ENCODE measurements at places on chromosomes 7 and 10.

- H3K27ac ChIP-seq, result no peak overlapping the region
- H3K4me3 ChIP-seq, result no peak overlapping the region
- DNase-seq, result no peak
- no peaks in the 10 kb centered on the region for H3K27me3 ChIP-seq
Measured at GRCh38 chr10:28190196-28190595, 112.7 kb downstream of the MPP7 start.

DNA sequence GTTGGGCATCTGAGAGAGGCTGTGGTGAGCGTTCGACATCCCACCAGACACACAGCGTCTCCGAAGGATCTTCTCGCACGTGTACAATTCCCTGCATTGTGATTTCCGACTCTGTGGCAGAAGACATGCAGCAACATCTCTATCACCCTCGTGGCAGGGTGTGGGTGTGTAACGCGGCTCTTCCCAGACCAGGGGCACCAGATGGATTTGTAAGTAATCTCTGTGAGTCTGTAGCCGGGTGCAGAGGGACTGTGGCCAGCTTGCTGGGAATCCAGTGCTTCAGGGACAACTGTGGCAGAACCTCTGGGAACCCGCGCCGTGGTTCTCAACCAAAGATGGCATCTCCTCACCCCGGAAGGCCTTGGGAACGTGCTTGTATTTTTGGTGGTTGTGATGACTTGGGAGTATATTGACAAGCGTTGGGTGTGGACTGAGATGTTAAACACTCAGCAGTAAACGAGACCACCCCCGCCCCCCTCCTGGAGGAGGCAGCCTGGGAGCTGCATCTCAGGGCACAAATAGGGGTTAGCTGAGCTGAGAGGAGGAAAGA, 21.2 kb downstream of the FOXL3 start:
- H3K4me3 ChIP-seq, result no peak overlapping the region
- no peaks in the 10 kb centered on the region for H3K36me3 ChIP-seq
- peaks cover 9% of the 10 kb centered on the region for H3K27me3 ChIP-seq

DNA sequence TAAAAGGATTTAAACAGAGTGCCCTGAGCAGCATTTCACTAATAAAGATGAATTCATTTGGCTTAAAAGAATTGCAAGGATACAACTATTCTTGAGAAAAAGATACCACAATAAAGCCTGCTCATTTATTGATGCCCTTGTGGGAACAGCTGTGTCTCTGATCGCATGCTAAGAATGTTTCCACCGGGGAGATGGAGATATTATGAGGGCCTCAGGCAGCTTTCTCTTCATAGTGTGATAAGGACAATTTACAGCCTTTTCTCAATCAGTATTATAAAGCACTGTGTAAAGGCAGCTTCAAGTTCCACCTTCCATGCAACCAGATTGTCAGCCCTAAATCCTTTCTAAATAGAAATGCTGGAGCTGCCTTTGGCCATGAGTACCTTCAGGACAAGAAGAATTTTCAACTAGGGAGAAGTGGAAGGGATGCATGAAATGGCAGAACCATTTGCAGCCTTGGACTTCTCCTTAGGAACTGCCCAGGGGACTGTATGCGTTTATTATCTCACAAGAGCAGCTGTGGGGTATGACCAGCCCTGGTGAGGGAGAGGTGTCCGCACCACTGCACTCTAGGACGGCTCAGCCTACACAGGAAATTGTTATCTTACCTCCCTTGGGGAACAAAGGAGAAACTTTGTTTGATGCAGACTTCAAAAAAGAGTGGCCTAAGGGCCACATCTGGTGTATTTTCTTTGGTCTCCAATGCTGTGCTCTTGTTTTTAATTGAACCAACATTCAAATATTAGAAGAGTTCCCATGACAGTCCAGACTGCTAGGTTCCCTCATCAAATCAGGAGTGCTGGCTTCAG, 116.9 kb upstream of the PCGF5 start:
- H3K27ac ChIP-seq, result no peak overlapping the region
- no peak for DNase-seq
- H3K36me3 ChIP-seq, result no peaks in the 10 kb centered on the region
- no peak overlapping the region for H3K4me3 ChIP-seq
- H3K27me3 ChIP-seq, result no peaks in the 10 kb centered on the region
- peaks cover 27% of the 10 kb centered on the region for H3K4me1 ChIP-seq

GRCh38 chr7:96116173-96116572, 205.7 kb downstream of the SLC25A13 start:
- peaks cover 7% of the 10 kb centered on the region for H3K36me3 ChIP-seq
- H3K4me3 ChIP-seq, result no peak overlapping the region
- no peak overlapping the region for H3K27ac ChIP-seq

- H3K4me3 ChIP-seq, result no peak overlapping the region
- H3K27ac ChIP-seq, result no peak overlapping the region
- H3K36me3 ChIP-seq, result no peaks in the 10 kb centered on the region
- H3K27me3 ChIP-seq, result no peaks in the 10 kb centered on the region
- DNase-seq, result no peak
Measured at GRCh38 chr10:130746311-130746710, 565.2 kb downstream of the TCERG1L start.

- H3K27me3 ChIP-seq, result peaks cover 2% of the 10 kb centered on the region
- no peak overlapping the region for H3K4me3 ChIP-seq
- H3K27ac ChIP-seq, result no peak overlapping the region
- peaks cover 20% of the 10 kb centered on the region for H3K4me1 ChIP-seq
- no peaks in the 10 kb centered on the region for H3K36me3 ChIP-seq
Measured at GRCh38 chr7:927031-927671, 27.3 kb downstream of the ADAP1 start.

GRCh38 chr7:7996568-7996967, 28.0 kb downstream of the GLCCI1 start:
- peaks cover 9% of the 10 kb centered on the region for H3K4me1 ChIP-seq
- H3K27ac ChIP-seq, result no peak overlapping the region
- H3K27me3 ChIP-seq, result no peaks in the 10 kb centered on the region
- no peak for DNase-seq
- H3K36me3 ChIP-seq, result peaks cover 22% of the 10 kb centered on the region

DNA sequence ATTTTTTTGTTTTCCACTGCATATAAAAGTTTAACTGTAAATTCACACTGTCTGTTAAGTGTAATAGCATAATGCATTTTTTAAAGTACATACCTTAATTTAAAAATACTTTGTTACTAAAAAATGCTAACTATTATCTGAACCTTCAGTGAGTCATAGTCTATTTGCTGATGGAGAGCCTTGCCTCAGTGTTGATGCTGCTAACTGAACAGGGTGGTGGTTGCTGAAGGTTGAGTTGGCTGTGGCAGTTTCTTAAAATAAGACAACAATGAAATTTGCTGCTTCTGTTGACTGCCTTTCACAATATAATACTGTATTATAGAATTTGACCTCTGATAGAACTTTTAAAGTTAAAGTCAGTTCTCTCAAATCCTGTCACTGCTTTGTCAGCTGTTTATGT, 72.3 kb upstream of the GATAD1 start:
- no peak overlapping the region for H3K27ac ChIP-seq
- no peak for DNase-seq
- H3K4me1 ChIP-seq, result no peaks in the 10 kb centered on the region
- H3K36me3 ChIP-seq, result peaks cover 16% of the 10 kb centered on the region
- no peak overlapping the region for H3K4me3 ChIP-seq

DNA sequence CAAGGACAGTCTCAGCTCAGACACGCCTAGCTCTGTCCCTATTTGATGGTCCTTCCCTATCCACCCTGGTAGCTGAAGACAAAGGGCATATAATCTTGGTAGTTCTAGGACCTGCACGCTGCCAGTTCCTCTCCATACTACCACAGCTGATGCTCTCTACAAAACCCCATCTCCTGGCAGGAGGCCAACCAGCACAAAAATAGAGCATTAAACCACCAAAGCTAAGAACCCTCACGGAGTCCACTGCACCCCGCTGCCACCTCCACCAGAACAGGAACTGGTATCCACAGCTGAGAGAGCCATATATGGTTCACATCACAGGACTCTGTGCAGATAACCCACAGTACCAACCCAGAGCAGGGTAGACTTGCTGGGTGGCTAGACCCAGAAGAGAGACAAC, 299.4 kb downstream of the LRRTM3 start:
- no peaks in the 10 kb centered on the region for H3K36me3 ChIP-seq
- no peak overlapping the region for H3K27ac ChIP-seq
- DNase-seq, result no peak
- H3K4me3 ChIP-seq, result no peak overlapping the region

DNA sequence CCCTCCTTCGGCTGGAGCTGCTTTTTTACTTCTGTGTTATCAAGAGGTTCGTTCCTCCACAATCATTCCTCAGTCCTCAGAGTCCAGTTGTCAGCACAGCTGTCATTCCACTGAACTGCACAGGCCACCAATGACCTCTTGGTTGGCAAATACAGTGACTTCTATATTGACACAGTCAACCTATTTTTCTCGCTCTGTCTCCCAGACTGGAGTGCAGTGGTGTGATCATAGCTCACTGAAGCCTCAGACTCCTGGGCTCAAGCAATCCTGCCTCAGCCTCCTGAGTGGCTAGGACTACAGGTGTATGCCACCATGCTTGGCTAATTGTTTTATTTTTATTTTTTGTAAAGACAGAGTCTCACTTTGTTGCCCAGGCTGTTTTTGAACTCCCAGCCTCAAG, 27.7 kb downstream of the CRCP start:
- H3K4me1 ChIP-seq, result peaks cover 6% of the 10 kb centered on the region
- peaks cover 43% of the 10 kb centered on the region for H3K36me3 ChIP-seq
- DNase-seq, result no peak
- H3K27ac ChIP-seq, result no peak overlapping the region
- no peak overlapping the region for H3K4me3 ChIP-seq
- H3K27me3 ChIP-seq, result no peaks in the 10 kb centered on the region

- no peak for DNase-seq
- no peaks in the 10 kb centered on the region for H3K36me3 ChIP-seq
- no peak overlapping the region for H3K4me3 ChIP-seq
- peaks cover 6% of the 10 kb centered on the region for H3K27me3 ChIP-seq
- H3K4me1 ChIP-seq, result no peaks in the 10 kb centered on the region
Measured at GRCh38 chr10:91622601-91623000, 10.3 kb downstream of the PPP1R3C start.

- no peaks in the 10 kb centered on the region for H3K4me1 ChIP-seq
- no peaks in the 10 kb centered on the region for H3K36me3 ChIP-seq
- no peak overlapping the region for H3K27ac ChIP-seq
- H3K4me3 ChIP-seq, result no peak overlapping the region
- no peak for DNase-seq
Measured at GRCh38 chr10:20535897-20536881, 360.9 kb downstream of the NEBL start.

DNA sequence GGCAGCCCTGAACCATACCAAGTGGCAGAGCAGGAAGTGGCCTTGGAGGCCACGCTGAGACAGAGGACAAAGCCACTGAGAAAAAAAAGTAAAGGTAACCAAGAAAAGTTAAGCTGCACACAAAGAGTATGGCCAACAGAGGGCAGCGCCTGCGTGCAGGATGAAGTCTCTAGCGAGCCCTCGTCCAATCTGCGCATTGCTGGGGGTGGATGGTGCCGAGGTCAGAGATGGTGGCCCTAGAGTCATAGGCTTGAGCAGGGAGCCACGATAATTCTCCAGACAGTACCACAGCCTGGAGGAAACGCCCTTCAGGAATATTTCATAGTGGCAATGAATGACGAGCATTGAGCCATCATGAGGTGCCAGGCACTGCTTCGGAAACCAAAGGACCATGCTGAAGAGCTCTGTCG, 9.7 kb downstream of the ATP6V0E2 start:
- H3K4me3 ChIP-seq, result no peak overlapping the region
- no peak overlapping the region for H3K27ac ChIP-seq
- H3K4me1 ChIP-seq, result peaks cover 13% of the 10 kb centered on the region
- DNase-seq, result peak; percentile 9
- H3K36me3 ChIP-seq, result peaks cover 1% of the 10 kb centered on the region

GRCh38 chr7:154308928-154309327, 256.7 kb downstream of the DPP6 start:
- H3K36me3 ChIP-seq, result no peaks in the 10 kb centered on the region
- no peaks in the 10 kb centered on the region for H3K4me1 ChIP-seq
- H3K27me3 ChIP-seq, result no peaks in the 10 kb centered on the region
- H3K27ac ChIP-seq, result no peak overlapping the region
- DNase-seq, result no peak

- peaks cover 42% of the 10 kb centered on the region for H3K4me1 ChIP-seq
- H3K27me3 ChIP-seq, result no peaks in the 10 kb centered on the region
- peak overlapping the region; percentile 39 for H3K27ac ChIP-seq
- H3K4me3 ChIP-seq, result no peak overlapping the region
Measured at GRCh38 chr10:132326925-132327324, 5.1 kb upstream of the LRRC27 start.

- H3K4me1 ChIP-seq, result no peaks in the 10 kb centered on the region
- DNase-seq, result no peak
- no peak overlapping the region for H3K4me3 ChIP-seq
- H3K27me3 ChIP-seq, result no peaks in the 10 kb centered on the region
- peaks cover 19% of the 10 kb centered on the region for H3K36me3 ChIP-seq
Measured at GRCh38 chr10:32459051-32459698, 13.2 kb downstream of the CCDC7 start.

DNA sequence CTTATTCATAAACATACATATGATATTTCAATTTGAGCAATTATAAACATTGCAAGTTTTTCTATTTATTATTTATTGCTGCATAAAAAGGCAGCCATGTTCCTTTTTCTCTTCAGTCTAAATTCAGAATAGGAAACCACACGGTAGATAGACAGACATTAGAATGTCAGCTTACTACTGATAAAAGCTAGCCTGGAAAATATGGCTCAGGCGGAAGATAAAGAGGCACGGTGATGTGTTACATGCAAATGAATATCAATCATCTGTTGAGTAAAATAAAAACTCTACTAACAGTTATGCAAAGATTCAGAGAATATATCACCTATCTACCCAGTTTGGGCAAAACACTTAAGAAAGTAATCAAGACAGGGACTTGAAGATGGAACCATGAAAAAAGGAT, 73.5 kb upstream of the PDSS1 start:
- H3K36me3 ChIP-seq, result no peaks in the 10 kb centered on the region
- peaks cover 22% of the 10 kb centered on the region for H3K27me3 ChIP-seq
- H3K4me3 ChIP-seq, result no peak overlapping the region
- no peak overlapping the region for H3K27ac ChIP-seq
- DNase-seq, result no peak

DNA sequence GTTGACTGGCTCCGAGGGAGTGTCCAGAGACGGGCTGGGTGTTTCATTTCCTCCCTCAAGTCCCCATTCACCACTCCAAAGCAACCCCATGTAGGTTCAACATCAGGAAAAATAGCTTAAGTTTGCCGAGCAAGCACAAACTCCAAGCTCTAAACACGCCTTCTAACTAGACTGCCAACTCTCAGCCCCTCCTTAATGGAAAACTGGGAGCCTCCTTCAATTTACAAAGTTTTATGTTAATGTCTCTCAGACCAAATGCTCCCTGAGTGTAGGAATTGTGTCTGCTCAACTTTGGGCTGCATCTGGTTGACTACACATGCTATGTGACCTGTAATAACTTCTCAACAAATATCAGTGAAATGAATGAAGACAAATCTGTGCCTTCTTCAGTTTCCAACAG, 87.5 kb downstream of the FAM204A start:
- no peak for DNase-seq
- peaks cover 4% of the 10 kb centered on the region for H3K27me3 ChIP-seq
- no peaks in the 10 kb centered on the region for H3K4me1 ChIP-seq
- H3K36me3 ChIP-seq, result no peaks in the 10 kb centered on the region
- H3K27ac ChIP-seq, result no peak overlapping the region

Measured in memory B cell (primary cell).